Left lung (tissue), 14 donors: ENCODE measurements at places on chromosomes 11 and 22. TPM values are rescaled to one million over a fixed set of nuclear protein-coding genes. Genes with fewer than 3 reads are reported as not detected.

Gene NPTXR
- total RNA-seq, result 5.3 TPM

Gene SYT13
- total RNA-seq, result 0.21 TPM

- H3K36me3 ChIP-seq, result no peaks in the 10 kb centered on the region
- H3K27me3 ChIP-seq, result no peaks in the 10 kb centered on the region
- DNase-seq, result no peak
- no peak overlapping the region for H3K27ac ChIP-seq
- no peaks in the 10 kb centered on the region for H3K4me1 ChIP-seq
These were observed 134.8 kb downstream of the LARGE1 start for GRCh38 chr22:33785283-33785968.

DNA sequence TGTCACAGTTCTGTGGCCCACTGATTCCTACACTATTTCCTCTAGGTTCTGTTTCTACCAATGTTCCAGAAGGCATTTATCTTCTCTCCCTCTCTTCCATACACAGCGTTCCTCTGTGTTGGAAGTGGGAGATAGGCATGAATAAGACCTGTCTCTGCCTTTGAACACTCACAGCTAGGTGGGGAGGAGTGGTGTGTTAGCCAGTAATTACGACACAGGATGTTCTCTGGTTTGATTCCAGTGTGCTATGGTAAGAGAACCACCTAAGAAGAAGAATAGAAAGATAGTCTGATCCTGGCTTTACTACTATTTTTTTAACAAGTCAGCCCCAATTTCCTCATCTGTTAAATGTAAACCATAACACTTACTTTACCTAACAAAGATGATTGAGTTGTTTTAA is 200.2 kb upstream of the MTMR2 start:
- H3K36me3 ChIP-seq, result no peaks in the 10 kb centered on the region
- no peaks in the 10 kb centered on the region for H3K4me1 ChIP-seq
- no peak overlapping the region for H3K4me3 ChIP-seq
- DNase-seq, result no peak

GRCh38 chr22:46038516-46039430 is 61.8 kb upstream of the WNT7B start:
- H3K4me3 ChIP-seq, result no peak overlapping the region
- no peaks in the 10 kb centered on the region for H3K27me3 ChIP-seq
- peaks cover 45% of the 10 kb centered on the region for H3K4me1 ChIP-seq
- DNase-seq, result no peak

GRCh38 chr11:26719289-26719973 is 2.4 kb downstream of the SLC5A12 start:
- H3K27me3 ChIP-seq, result no peaks in the 10 kb centered on the region
- H3K36me3 ChIP-seq, result no peaks in the 10 kb centered on the region
- H3K4me3 ChIP-seq, result no peak overlapping the region
- no peaks in the 10 kb centered on the region for H3K4me1 ChIP-seq

DNA sequence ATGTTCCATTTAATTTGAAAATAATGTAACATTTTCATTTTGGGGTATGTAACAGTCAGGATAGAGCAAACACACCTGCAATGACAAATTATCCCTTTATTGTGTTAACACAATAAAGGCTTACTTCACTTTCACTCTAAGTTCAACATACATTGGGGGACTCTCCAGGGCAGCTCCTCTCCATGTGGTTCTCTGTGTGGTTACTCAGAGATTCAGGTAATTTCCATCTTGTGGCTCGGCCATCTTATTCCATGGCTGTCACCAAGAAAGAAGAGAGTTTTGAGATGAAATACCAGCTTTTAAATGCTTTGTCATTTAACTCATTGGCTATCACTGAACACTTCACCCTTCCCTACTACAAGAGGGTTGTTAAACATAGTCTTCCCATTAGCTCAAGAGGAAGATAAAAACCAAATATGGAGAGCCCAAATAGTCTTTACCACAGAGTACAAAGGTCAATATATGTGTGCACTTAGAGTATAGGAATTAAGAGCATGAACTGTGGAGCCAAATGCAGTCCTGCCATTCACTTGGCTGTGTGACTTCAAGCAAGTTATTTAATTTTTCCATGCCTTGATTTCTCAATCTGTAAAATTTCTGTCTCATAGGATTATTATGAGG is 10.6 kb upstream of the TPH1 start:
- no peak overlapping the region for H3K27ac ChIP-seq
- H3K4me3 ChIP-seq, result no peak overlapping the region
- no peaks in the 10 kb centered on the region for H3K36me3 ChIP-seq
- no peaks in the 10 kb centered on the region for H3K27me3 ChIP-seq
- DNase-seq, result no peak

- peaks cover 10% of the 10 kb centered on the region for H3K4me1 ChIP-seq
- no peak within 1 kb of the TSS for H3K4me3 ChIP-seq
- no peak for DNase-seq
- H3K27me3 ChIP-seq, result no peaks in the 10 kb centered on the region
- no peak within 1 kb of the TSS for H3K27ac ChIP-seq
These were observed at the start of gene TOMT for GRCh38 chr11:72105888-72106287. Gene TOMT, plus strand, starts transcription at chr11:72105924. Its CDS starts 28 bp downstream, at chr11:72105952.

DNA sequence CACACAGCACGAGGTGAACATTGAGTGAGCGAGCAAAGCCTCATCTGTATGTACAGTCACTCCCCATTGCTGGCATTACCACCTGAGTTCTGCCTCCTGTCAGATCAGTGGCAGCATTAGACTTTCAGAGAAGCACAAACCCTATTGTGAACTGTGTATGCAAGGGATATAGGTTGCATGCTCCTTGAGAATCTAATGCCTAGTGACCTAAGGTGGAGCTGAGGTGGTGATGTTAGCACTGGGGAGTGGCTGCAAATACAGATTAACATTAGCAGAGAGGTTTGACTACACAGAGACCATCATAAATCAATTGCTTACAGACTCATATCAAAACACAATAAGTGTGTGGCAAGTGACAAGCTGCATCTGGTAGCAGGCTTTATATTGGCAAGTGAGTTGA is 262.5 kb upstream of the ANO5 start:
- no peak overlapping the region for H3K27ac ChIP-seq
- H3K4me1 ChIP-seq, result no peaks in the 10 kb centered on the region
- H3K36me3 ChIP-seq, result no peaks in the 10 kb centered on the region
- H3K4me3 ChIP-seq, result no peak overlapping the region
- no peaks in the 10 kb centered on the region for H3K27me3 ChIP-seq
- no peak for DNase-seq

Gene BTBD18
- not detected for total RNA-seq

- no peak overlapping the region for H3K27ac ChIP-seq
- H3K36me3 ChIP-seq, result no peaks in the 10 kb centered on the region
- DNase-seq, result no peak
- H3K4me1 ChIP-seq, result no peaks in the 10 kb centered on the region
These were observed 455.3 kb downstream of the SOX6 start for GRCh38 chr11:15901054-15901453.
